ENCODE measurements at places on chromosomes 12 and 14.

GRCh38 chr12:10151621-10152020 is 20.3 kb downstream of the OLR1 start:
- no peak for DNase-seq

GRCh38 chr14:22434030-22434429 is 155.0 kb downstream of the DAD1 start:
- no peak for DNase-seq

DNA sequence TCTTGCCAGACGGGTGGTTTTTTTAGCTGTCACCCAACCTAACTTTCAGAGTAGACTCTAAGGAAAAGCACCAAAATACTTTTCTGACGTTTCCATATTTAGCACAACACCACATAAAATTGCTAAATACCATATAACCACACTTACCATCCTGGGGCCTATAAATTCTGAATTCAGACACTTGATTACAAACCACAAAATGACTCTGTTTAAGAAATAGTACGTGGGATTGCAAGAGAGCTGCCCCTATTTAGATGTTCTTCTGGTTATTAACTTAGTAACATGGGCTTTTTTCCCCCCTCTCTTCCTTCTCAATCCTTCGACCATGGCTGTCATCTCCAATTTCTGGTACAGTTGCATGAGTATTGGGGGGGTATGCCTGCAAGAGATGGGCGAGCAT is 287.7 kb downstream of the BMP4 start:
- DNase-seq = no peak

- DNase-seq = no peak
Observed at GRCh38 chr14:99757331-99758070, 35.7 kb upstream of the EML1 start.

DNA sequence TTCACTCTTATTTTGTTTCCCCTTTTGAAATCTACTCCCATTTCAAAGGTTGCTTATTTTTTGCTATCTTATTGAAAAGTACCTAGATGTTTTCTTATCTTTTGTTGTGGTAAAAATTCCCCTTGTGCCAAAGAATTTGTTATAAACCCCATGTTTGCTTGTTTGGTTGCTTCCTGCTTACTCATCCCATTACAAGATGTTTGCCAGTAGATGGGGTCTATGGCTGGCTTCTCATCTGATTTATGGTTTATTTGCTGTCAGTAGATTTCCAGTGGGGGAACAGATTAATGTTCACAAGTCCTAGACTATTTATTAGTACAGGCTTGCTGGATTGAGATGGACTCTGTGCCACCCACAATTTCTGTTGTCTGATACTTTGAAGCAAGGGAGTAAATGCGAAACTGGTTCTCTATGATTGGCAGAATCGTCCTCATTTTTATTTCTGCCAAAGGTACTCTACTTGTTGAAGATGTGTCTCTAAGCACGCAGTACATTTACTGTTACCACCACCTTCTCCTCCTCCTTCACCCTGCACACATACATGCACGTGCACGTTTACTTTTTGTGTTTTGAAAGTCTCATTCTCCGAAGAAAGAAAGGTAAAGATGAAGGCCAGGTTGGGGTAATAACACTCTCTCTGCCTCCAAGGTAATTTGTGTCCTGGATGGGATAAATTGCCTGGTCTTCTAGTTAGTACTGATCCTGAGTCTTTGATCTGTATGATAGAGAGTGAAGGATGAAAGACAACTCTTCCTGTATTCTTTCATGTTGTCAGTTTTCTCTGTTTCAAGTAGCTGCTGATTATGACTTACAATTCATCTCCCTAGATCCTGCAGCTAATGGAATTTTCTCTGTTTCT is 117.2 kb upstream of the ATP2B1 start:
- no peak for DNase-seq

DNA sequence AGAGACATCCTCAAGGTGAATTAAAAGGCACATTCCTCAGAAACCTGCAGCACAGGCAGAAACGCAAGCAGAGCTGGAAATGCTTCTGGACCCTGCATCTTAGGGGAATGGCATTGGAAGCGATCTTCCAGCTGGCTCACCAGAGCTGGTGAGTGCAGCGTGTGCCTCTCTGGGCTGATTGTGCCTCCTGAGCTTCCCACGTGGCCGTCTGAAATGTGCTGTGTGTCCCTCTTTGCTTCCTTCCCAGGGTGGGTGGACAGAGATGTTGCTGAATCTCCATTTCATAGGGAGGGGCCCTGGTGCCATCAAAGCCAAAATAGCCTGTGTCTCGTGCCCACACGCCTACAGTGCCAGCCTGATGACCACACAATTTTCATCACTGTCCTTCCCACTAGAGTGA is 34.3 kb upstream of the TMEM132D start:
- no peak for DNase-seq

DNA sequence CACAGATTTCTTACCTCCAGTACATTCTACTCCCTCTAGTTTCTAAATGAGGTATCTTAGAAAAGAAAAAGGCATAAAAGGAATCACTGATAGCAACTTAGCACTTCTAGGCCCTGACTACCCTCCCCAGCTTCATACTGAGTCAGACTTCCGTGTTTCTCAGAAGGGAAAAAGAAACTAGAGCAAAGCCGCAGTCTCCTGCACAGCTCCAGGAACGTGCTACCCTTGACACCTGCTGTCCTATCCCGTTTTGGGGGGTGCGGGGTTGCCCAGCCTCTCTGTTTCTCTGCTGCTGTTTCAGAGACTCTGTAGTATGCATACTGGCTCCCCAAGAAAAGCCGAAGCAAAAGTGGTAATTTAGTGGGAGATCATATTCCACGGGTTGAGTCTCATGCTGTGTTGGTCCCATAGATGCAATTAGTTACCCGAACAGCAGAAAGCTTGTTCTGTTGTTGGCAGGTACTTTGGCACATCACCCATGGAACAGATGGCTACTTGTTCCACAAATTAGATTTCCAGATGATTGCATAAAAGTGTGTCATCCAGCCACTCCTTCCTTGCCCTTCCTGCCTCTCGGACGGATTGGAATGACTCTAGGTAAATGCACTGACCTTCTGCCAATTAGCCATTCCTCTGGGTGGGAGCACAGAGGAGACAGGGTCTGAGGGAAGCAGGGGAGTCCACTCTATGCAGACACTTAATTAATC is 438.1 kb downstream of the FUT8 start:
- DNase-seq = peak; percentile 49

DNA sequence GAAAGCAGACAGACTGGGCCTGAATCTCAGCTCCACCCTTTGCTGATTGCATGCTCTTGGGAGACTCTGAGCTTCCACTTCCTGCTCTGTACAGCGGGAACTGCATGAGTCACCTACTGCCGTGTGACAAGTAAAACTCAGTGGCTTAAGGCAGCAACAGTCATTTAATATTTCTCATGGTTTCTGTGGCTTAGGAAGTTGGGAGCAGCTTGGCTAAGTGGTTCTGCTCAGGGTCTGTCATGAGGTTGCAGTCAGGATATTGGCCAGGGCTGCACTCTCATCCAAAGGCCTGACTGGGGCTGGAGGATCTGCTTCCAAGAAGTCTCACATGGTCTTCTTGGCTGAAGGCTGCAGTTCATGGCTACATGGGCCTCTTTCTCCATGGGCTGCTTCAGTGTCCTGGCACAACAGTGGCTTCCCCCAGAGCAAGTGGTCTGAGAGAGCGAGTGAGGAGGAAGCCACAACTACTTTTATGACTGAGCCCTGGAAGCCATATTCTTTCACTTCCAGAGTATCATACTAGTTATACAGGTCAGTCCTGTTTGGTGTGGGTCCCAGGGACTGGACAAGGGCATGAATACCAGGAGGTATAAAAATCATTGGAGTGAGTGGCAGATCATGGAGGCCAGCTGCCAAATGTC is 49.7 kb downstream of the FAM222A start:
- no peak for DNase-seq

GRCh38 chr12:8032242-8033152 is at the start of gene FOXJ2:
TSS of gene FOXJ2 (plus strand) at chr12:8032716. CDS start at chr12:8039833, 7,117 bp downstream.
- peak; percentile 72 for DNase-seq

DNA sequence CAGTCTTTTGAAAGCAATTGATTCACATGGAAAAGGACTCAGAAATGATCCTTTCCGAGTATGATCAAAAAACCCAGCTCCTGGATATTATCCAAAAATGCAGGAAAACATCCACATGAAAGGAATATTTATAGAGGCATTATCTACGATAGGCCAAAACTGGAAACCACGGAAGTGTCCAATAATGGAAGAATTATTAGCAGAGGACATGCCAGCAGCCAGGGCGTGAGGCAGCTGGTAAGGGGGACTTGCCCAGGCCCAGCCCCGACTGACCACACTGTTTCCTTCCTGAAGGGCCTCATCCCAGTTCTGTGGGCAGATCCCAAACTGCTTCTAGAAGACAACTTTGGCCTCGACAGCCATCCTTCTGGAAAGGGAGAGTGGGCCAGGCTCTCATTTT is 20.5 kb downstream of the ACTN1 start:
- no peak for DNase-seq
